ENCODE measurements at places on chromosomes 1 and 21.

GRCh38 chr1:157045250-157046218 lies at the start of gene ARHGEF11:
ARHGEF11 (minus strand) TSS chr1:157045742; CDS start chr1:157044330, 1,412 bp downstream.
- peak; percentile 64 for DNase-seq

DNA sequence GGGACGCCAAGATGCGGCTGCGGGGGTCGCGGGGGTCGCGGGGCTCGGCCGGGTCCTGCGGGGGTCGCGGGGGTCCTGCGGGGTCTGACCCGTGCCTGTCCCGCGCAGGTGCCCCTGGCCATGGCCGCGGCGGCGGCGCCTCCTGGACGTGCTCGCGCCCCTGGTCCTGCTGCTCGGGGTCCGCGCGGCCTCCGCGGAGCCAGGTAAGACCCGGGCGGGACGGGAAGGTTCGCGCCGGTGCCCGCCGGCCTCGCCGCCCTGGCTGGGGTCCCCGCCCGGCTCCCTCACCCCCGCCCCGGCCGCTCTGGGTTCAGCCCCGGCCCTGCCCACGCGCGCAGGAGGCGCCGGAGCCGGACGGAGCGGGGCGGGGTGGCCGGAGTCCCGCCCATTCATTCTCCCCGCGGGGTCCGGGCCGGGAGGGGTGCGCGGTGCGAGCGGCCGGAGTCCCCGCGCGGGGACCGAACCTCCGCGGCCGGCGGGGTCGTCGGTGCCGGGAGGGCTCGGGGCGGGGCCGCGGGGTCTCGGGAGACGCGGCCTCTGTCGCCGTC lies 380 bp downstream of the COL18A1 start:
- DNase-seq, result no peak

GRCh38 chr1:157202331-157202730 lies 64.1 kb upstream of the ETV3 start:
- no peak for DNase-seq

- peak; percentile 51 for DNase-seq
These were observed 52.6 kb downstream of the RUNX1 start for GRCh38 chr21:34996304-34997101.

DNA sequence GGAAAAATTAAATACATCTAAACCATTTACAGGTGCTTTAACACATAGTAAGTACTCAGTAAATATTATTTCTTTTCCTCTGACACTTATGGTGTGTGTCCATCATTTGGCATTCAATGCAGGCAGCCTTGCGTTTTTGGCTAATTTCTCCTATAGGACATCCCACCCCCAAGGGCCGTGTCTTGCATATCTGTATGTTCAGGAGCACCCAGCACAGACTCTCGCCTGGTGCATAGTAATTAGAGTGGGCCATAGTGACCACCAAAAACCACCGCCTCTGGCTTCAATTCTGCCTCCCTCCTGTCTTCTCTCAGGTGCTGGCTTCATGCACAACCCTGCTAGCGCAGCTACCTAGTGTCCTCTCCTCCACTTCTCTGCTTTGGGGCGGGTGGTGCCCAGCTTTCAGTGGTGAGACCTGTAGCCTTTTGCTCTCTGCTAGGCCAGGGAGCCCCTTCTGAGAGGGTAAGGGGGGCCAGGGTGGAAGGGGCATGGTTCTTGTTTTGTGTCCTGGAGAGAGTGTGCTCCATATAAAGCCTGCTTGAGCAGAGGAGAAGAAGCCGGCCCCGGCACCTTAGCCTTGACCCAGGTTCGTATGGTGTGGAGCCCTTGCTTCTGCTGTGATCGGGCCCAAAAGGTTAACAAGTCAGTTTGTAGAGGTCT lies 33.4 kb downstream of the BATF3 start:
- no peak for DNase-seq

- no peak for DNase-seq
These were observed 27.0 kb upstream of the IL12RB2 start for GRCh38 chr1:67280696-67281095.

DNA sequence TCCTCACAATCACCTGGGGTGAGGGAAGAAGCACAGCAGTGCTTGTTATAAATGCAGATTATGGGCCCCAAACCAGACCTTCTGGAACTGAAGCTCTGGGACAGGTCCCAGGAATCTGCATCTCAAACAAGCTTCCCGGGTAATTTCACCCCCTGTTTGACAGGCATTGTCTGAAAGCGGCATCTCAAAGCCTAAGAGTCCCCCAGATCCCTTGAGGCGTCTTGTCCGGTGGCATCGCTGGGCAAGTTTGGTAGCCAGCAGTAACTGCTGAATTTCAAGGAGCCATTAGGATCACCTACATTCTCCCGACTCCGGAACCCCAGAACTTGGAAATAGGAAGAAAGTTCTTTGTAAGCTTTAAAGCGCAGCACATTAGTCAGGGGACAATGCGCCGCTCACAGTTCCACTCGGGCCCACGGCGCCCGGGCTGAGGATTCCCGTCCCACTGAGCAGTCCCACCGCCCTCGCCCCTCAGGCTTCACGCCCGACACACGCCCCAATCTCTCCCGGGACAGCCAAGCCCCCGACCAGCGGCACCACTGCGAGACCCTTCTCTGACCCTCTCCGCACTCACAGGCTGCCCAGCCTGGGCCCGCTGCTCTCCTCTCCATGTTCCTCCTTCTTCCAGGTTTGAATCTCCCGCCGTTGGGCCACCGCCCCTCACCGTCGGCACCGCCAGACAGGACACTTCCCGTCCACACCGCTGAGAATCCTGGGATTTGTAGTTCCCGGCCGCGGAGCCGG lies at the start of gene IQGAP3:
TSS of gene IQGAP3 (minus strand) at position 647 of the 744 bp plus-strand sequence. CDS start at position 611, 36 bp downstream.
- DNase-seq, result no peak

GRCh38 chr1:33131191-33131590 lies 50.2 kb downstream of the AZIN2 start:
- DNase-seq, result no peak

GRCh38 chr1:231850786-231851185 lies 224.2 kb downstream of the DISC1 start:
- no peak for DNase-seq

- DNase-seq, result no peak
These were observed 14.1 kb downstream of the PTCH2 start for GRCh38 chr1:44828841-44829440.

DNA sequence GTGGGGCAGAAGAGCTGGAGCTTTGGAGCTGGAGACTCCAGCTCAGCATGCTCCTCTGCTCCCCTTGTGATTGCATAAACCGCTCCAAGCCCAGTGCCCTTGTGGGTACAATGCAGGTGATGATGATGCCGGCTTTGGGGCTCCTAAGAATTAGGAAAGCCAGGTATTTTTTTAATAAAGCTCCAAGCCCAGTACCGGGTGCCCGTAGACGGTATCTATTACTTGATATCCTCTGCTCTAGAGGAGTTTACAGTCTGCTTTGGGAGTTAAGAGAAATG lies 27.2 kb downstream of the TENT5C start:
- no peak for DNase-seq

DNA sequence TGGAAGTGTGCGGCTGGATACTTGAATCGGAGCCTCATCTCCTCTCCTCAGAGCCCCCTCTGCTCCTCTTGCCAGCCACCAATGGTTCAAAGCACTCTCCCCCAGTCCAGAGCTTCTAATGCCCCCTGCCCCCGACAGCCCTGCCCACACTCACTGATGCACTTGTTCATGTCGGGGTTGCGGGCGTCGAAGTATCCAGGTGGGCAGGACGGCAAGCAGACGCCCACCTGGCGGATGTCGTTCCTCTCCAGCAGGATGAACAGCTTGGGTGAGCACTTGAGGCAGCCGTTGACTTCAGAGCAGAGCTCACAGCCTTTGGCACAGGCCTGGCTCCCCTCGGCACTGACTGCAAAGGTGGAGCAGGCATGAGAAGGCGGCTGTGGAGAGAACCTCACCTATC lies 18.4 kb downstream of the RSPO1 start:
- no peak for DNase-seq

DNA sequence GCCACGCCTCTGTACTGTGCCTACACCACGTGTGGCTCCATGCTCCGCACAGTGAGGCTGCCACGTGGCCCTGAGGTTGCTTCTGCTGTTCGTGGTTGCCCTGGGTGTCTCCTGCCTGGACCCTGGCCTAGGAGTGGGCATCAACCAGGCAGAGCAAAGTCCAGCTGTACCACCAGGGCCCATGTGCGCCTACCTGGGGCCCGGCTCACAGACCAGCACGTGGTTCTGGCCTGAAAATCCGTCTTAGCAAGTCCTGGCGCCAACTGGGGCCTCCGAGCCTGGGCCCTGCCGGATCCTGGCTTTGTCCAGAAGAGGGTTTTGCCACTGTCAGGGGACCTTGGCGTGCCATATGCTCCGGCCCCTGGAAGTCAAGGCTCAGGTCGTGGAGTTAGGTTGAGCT lies 107.1 kb upstream of the TTC34 start:
- no peak for DNase-seq

DNA sequence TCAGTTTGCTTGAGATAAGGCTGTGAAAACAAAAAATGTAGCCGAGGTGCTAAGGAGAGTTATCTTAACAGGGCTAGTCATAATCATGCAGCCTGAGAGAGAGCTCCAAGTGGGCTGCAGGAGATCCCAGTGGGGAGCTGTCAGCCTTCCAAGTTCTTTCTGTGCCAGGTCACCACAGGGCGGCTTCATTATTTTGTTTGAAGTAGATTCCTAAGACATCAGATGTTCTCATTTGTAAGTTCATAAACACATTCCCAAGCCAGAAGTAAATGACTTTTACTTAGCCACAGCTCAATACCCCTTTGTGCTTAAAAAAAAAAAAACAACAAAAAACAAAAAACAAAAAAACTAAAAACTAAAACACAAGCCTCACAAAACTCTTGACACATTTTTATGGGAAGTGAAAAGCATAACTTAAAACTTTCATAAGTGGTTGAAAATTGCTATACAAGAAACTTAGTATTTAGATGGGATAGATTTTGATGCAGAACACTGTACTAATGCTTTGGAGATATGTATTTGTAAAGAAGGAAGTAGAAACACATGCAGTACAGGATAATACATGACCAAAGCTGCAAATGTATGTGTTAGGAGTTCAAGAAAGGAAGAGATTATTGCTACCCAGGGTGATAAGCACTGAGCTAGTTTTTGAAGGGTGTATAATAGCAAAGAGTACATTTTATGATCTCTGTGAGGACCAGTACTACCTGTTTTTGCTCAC lies 8.6 kb downstream of the CDC14A start:
- DNase-seq, result no peak

DNA sequence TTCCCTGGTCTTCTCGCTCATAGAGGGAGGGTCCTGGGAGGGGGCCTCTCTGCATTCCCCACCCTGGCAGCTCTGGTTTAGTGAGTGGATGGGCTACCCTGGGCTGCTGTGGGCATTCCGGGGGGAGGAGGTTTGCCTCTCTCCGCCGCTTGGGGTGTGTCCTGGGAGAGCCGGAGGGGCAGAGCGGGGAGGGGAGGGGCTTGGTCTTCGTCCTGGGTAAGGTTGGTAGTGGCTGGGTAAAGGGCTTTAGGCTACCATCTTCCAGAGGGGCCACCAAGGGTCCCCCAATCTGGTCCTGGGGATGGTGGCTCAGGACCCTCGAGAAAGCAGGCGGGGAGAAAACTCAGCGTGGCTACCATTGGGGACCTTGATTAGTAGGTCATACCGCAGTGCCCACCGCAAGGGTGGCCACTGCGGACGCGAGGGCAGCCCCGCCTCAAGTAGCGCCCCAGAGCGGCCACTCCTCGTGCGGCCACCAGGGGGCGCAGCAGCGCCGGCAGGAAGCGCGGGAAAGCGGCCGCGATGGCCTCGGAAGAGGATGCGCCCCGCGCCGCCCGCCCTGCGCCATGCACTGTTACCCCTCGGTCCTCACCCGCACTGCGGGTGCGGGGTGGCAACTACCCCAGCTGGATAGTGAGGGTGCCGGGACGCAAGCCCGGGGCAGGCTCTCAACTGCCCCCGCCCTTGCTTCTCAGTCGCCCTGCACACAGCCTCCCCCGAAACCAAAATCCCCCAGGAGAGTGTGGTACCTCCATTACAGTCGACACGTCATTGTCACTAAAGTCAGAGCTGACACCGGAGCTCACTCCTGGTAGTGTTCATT lies 44.1 kb upstream of the SLC25A33 start:
- DNase-seq, result peak; percentile 57

GRCh38 chr1:90614872-90615271 lies 102.2 kb downstream of the BARHL2 start:
- no peak for DNase-seq

- no peak for DNase-seq
These were observed 55.6 kb downstream of the PEX14 start for GRCh38 chr1:10530281-10530740.
